ENCODE measurements at places on chromosomes 6 and 20.

GRCh38 chr20:63519668-63520503, 679 bp upstream of the PPDPF start:
- no peak for DNase-seq

DNA sequence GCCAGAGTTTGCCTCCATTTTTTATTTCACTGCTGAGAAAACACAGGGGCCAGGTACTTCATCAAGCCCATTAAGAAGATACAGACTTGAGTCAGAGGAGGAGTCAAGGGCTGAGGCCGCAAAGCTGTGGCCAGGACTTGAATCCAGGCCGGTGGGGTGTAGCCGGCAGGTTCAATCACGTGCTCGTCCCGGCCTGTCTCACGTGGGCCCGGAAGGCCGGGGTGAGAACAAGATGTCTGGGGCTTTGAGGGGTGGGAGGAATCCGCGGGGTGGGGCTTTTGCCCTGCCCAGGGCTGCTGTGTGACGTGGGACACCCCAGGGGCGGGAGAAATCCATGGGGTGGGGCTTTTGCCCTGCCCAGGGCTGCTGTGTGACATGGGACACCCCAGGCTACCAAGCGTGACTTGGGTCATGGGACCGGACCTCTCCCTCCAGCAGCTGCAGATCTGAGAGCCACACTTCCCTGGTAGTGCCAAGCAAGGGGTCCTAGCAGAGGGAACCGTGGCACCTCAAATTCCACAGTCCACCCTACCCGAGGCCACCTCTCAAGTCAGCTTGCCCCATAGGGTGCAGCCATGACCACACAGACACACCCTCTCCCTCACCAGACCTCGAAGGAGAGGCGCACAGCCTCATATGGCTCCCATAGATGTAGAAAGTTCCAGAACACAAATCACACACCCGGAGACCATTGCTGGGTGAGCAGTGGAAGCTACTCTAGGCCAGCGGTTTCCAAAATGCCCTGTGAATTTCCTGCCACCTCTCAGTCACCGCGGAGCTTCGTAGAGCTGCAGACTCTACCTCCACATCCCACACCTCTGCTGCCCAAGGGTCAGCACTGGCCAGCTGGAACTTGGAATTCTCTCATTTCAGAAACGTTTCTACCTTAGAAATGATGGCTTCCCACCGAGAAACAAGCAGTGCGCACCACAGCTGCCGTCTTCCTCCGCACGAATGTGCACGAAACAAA, 156.1 kb downstream of the DLL1 start:
- no peak for DNase-seq

- DNase-seq, result no peak
Observed at GRCh38 chr6:104855507-104855906, 4.2 kb downstream of the HACE1 start.

GRCh38 chr6:75422024-75422639, 71.5 kb downstream of the FILIP1 start:
- DNase-seq, result no peak

GRCh38 chr20:54284928-54285704, 77.2 kb downstream of the PFDN4 start:
- no peak for DNase-seq

- DNase-seq, result no peak
Observed at GRCh38 chr6:34067814-34068213, 78.1 kb downstream of the GRM4 start.

DNA sequence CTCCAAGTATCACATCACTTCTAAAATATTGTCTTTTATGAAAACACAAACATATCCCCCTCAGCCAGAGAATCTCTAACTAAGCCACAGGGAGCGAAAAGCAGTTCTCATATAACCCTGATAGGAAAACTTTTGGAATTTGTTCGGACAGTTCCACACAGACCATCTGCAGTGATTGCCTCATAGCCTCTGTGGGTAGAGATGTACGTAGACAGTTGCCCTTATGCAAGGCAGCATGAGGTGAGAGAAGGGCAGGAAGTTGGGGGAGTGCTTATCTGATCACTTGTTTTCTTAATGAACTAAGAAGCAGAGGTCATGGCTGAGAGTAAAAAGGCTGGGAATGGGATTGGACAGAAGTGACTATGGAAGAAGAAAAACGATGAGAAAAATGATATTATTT, 39.6 kb downstream of the SLC23A2 start:
- DNase-seq, result no peak

DNA sequence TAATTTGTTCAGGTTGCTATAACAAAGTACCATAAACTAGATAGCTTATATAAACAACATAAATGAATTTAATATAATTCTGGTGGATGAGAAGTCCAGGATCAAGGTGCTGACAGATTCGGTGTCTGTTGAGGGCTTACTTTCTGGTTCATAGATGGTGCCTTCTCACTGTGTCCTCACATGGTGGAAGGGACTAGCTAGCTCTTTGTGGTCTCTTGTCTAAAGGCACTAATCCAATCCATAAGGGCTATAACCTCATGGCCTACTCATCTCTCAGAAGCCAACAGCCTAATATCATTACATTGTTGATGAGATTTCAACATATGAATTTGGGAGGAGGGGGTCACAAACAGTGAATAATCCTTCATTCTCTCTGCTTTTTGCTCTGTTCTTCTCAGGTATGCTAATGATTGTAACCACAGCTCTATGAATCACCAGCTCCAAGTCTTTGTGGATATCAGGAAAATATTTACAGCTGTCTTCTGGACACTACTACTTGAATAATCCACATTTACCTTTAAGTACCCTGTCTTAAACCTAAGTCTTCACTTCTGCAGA, 122.3 kb downstream of the NKAIN2 start:
- no peak for DNase-seq

GRCh38 chr6:157873735-157874344, 50.8 kb downstream of the SNX9 start:
- peak; percentile 85 for DNase-seq

GRCh38 chr6:163588220-163588919, 173.9 kb downstream of the QKI start:
- DNase-seq, result no peak

DNA sequence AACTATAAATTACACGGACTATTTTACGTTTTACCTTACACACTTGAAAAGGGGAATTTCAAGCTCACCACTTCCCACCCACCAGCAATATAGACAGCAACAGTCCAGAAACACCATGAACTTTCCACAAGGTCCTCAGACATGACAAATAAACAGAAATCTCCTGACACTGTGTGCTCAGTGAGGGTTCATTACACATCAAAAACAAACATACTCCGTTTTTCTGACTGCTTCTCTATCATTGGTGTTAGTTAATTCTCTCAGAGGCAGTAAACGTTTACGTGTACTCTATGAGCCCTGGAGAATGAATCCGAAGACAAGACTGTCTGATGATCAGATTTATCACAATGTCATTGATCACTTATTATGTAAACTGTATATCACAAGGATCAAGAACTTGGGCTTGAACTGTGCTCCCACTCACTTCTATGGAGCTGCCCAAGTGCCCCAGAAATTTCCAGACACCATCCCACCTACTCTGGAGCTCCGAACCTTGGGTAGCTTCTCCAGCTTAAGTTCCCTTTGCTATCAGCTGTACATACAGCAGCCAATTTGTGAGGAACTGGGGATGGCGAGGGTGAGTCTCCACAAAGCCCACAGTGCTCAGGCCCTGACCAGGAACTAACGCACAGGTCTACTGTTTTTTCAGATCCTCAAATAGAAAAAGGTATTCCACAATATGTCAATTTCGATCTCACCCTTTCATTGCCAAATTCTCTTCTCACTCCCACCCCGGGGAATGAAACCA, 86.0 kb downstream of the ALDH8A1 start:
- DNase-seq, result no peak

DNA sequence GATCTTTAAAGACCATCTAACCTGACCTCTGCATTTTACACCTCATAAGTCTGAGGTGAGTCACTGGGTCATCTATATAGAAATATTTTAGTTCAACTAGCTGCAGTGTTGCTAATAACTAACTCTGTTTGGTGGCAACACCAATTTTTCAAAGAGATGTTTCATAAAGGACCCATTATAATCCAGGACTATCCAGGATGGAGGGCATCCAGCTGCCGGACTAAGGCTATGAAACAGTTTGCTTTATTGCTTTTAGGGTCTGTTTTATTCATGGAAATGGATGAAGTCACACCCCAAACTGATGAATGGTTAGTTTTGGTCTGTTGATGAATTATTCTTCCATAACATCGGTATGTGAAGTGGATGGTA, 204.2 kb upstream of the GMDS start:
- DNase-seq, result no peak

DNA sequence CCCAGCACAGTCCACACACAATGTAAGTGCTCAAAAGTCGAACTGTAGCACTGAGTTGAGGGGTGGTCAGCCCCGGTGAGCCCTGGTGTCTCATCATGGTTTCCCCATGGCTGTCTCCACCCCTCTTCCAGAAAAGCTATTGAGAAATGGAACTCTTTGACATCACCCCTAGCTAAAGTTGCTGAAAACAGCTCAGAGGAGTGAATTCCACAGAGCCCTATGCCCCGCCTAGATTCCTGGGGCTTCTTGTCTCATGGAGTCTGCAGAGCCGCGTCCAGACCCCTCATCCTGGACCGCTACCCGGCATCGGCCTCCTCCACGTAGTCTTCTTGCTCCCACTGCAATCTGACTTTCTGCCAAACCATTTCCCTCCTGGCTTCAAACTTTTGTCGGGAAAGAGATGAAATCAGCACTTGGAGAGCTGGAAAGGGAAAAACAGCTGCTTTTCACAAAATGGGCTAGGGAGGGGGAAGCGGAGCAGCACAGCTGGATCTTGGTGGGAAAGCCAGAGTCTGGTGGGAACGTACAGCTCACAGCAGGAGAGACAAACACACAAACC, 132.2 kb downstream of the SNX5 start:
- DNase-seq, result no peak

DNA sequence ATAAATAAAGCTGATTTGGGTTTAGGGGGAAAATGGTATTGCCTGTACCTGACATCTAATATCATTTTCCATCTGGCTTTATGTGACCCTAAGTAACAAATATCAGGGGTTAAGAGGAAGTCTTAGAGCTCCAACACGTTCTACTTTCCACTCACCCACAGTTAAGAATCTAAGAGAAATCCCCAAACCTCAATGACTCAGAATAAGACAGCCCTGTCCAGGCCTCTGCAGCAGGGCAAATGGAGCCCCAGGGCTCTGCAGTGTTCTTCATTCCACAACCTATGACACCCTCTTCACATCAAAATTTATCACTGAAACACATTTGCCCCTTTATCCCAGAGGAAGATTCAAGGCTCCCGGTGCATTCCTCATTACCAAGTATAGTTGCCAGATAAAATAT, 20.3 kb upstream of the TENT5A start:
- DNase-seq, result no peak

DNA sequence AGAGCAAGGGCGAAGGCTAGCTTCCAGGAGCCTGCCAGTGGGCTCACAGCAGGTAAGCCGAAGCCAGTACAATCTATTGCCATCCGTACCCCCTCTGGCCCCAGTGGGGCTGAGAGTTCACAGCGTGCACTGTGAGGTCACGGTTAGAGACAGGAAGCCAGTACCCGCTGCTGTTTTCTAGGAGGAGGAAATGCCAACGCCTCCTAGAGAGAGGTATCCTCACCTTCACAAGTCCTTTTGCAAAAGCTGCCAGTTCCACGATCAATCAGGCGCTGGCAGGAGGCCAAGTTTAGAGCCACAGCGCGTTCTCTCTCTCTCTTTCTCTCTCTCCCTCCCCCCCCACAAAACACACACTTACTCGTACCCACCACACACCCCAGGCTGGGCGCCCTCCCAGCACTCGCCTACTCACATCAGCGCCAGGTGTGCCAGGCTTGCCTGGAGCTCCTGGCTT, 22.5 kb downstream of the COL9A1 start:
- no peak for DNase-seq

DNA sequence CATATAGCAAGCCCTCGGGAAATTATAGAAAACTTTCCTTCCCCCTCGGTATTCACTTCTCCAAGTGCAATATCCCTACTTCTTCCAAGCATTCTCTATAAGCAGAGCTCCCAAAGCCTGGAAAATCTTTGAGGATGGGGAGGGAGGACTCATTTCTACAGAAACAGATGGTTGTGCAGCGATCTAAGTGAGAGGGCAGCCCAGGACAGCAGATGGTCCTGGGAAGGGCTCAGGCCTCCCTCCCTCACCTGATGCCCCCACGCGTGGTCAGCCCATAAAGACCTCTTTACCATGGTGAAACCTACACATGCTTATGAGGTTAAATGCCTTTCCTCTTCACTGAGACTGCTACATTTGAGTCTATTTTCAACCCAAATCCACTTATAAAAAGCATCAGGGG, 319.6 kb upstream of the QKI start:
- DNase-seq, result no peak

- no peak for DNase-seq
Observed at GRCh38 chr6:150313781-150314180, 55.0 kb upstream of the IYD start.

DNA sequence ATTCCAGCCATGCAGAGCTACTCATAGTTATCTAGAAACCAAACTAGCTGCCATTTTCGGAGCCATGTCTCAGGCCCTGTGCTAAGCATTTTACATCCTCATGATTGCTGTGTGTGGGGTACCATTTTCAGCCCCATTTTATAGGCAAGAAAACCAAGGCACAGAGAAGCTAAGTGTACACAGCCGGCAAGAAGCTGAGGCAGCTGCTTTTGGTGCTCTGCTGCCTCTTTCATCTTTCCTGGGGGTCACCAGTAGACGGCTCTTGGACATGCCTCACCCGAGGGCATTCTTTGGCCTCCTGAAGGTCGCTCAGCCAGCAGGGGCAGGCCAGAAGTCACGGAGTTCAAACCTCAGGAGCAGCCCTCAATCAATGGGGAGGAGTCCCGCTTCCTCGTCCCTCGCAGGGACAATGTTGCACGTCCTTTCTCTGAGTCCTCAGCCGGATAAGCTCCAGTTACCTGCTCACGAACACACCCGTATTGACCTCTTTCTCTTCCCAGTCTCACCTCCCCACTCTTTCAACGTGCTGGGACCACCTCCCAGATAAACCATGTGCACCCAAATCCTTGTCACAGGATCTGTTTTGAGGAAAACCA, 82.6 kb upstream of the BLCAP start:
- DNase-seq, result no peak

- DNase-seq, result no peak
Observed at GRCh38 chr20:64143018-64143801, 21.0 kb upstream of the MYT1 start.

GRCh38 chr6:30721198-30722024, 1.3 kb downstream of the TUBB start:
- DNase-seq, result peak; percentile 99

DNA sequence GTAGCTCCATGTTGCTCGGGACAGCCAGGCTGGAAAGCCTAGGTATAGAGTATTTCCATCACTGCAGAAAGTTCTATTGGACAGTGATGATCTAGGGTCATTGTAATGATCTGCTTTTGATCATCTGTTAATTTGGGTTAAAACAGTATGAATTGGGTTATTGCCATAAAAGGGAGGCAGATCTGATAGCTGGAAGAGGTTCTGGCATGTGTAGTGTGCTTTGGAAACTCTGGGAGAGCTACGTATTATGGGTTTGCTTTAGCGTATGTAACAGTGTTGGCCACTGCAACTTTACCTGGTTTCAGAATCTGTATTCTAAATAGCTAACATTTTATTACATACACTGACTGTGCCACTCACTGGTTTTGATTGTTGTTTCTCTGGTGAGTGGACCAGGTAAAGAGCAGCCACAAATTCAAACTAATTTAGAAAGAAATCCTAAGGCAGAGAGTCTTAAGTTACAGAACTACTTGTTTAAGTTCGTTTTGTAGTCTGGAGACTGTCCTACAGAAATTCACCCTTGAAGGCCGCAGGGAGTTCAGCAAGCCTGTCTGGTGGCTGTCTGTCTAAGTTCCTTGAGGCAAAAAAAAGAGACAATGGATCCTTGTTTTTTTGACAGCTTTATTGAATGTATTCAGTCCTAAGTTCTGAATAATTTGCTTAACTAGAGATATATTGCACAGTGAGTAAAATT, 300.3 kb downstream of the PRL start:
- DNase-seq, result no peak
